ENCODE measurements at places on chromosomes 7 and 10.

DNA sequence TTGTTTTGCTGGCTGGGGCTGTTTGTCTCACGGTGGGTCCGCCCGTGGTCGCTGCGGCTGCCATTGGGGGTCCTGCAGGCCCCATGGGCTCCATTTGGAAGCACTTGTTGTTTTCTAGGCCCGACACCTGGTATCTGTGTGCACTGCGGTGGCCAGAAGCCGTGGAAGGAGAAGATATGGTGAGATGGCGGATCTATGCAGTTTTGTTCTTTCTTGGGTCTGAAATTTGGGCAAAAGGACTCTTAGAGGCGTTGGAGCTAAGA is 109.5 kb upstream of the SHH start:
- no peak for DNase-seq

DNA sequence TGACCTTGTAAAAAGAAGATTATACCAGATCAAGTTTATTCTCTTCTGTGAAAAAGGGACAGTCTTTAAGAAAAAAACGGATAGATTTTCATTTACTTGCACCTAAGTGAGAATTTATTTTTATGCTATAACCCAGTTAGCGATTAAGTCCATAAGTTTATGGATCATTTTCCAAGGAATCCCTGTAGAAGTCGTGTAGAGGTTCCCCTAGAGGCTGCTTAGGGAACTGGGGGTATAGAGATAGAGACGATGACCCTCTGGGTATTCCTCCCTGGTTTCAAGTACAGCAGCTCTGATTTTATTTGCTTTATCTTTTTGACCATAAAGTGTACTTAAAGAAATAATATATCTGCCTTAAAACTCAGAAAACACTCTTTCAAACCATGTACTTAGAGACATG is 648.4 kb upstream of the LRRTM3 start:
- no peak for DNase-seq

DNA sequence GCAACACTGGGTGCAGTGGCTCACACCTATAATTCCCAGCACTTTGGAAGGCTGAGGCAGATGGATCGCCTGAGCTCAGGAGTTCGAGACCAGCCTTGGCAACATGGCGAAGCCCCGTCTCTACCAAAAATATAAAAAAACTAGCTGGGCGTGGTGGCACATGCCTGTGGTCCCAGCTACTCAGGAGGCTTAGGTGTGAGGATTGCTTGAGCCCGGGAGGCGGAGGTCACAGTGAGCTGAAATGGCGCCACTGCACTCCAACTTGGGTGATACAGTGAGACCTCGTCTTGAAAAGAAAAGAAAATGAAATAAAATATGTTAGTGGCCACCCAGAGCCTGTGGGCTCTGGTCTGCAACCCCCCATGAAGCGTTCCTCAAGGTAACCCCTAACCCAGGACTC is 13.3 kb downstream of the ITPRIP start:
- DNase-seq = no peak

GRCh38 chr10:71714031-71714410 is 5.6 kb downstream of the C10orf105 start:
- no peak for DNase-seq

DNA sequence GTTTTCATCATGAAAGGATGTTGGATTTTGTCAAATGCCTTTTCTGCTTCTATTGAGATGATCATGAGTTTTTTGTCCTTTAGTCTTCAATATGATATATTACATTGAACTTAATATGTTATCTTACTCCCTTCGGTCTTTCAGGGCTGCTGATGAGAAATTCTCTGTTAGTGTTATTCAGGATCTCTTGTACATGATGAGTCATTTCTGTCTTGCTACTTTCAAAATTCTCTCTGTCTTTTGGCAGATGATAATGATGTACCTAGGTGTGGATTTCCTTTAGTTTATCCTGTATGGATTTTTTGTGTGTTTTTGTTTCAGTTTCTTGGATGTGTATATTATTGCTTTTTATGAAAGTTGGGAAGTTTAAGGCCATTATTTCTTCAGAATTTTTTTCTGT is 320.9 kb upstream of the NPSR1 start:
- DNase-seq = no peak

- DNase-seq = no peak
Observed at GRCh38 chr7:18639711-18640110, 144.2 kb downstream of the HDAC9 start.

- DNase-seq = no peak
Observed at GRCh38 chr7:65429642-65430343, 56.1 kb downstream of the ZNF92 start.

DNA sequence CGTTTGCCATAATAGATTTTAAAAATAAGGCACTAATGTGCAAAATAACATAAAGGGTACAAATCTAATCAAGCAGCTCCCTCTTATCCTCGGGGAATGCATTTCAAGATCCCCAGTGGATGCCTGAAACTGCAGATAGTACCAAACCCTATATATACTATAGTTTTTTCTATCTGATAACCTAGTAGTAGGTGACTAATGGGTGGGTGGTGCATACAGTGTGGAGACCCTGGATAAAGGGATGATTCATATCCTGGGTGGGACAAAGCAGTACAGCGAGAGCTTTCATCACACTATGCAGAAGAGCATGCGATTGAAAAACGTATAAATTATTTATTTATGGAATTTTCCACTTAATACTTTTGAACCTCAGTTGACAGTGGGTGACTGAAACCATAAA is 464.5 kb downstream of the GRID1 start:
- no peak for DNase-seq

DNA sequence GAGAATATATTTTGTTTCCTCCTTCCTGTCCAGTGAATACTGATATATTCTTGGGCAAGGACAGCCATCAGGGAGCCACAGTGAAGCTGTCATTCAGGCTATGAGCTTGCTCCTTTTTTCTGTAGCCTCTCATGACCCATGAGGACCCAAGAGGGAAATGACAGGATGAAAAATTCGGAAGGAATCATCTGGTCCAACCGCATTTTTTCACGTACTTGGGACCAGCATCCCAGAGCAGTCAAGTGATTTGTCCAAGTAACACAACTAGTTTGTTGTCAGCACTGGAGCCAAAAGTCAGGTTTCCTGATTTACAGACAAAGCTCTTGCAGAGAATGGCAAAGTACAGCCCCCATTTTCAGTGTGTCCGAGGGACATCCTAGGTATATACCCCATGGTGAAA is 47.2 kb upstream of the AGBL3 start:
- DNase-seq = no peak

DNA sequence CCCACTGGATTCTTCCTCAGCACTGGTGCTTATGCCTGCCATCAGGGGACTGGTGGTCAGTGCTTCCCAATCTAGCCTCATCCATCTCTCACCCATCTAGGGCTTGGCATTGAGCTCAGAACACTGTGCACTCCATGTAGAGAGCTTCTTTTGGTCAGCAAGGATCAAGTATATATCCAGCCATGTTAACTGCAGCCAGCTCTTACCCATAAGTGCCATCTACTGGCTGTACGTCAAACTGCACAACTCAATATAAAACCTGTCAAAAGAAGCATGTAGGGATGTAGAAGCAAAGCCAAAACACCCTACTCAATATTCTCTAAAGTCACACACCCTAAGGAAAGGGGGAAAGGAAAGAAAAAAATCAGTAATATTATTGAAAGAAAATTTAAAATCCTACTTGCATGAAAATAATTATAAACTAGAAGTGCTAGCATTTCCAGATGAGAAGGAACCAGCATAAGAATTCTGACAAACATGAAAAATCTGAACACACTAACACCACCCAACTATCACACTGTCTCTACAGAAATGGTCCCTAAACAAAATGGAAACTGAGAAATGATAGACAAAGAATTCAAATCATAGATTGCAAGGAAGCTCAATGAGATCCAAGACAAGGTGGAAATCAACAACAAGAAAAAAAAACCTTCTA is 531.1 kb upstream of the STEAP1 start:
- DNase-seq = no peak

- no peak for DNase-seq
Observed at GRCh38 chr7:90404777-90405176, 1.5 kb downstream of the CLDN12 start.

DNA sequence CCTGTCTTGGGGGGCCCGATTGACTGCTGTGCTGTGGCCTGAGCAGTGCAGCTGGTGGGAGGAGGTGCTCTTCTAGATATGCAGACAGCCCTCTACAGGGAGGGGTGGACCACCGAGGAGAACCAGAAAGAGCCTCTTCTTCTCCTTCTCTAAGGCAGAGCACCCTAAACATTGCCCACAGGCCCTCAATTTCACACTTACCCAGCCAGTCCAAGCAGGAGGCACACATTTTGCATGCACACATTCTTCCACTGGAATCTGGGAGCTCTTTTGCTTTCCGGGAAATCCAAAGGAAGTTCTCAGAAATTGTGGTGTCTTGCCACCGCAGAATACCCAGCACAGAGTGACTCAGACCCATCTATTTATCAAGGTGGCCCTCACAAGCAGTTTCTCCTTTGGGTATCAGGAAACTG is 45.8 kb downstream of the EEPD1 start:
- DNase-seq = no peak

DNA sequence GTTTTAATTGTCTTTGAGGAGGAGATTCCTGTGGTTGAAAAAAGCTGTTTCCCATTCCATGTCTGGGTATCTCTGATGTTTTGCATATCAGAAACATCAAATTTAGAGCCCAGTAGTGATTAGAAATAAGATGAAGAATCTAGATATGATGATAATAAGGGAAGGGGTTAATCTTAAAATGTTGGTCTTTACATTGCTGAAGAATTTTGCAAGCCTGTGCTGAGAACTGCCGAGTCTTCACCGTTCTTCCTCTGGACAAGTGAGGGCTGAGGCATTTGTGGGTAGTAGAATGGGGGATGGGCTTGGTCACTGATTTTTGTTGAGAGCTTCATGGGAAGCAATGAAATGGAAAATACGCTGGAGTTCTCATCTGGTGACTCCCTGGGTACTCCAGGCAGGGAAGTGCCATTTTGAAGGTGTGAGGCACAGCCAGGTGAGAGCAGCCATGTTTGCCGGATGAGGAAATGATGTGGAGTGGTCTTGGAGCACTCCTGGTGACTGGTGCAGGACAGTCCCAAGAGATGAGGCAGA is 10.2 kb downstream of the TCF7L2 start:
- DNase-seq = no peak

GRCh38 chr7:6182993-6183392 is 89.4 kb downstream of the CYTH3 start:
- no peak for DNase-seq

GRCh38 chr10:391305-391704 is 256.1 kb downstream of the ZMYND11 start:
- no peak for DNase-seq

DNA sequence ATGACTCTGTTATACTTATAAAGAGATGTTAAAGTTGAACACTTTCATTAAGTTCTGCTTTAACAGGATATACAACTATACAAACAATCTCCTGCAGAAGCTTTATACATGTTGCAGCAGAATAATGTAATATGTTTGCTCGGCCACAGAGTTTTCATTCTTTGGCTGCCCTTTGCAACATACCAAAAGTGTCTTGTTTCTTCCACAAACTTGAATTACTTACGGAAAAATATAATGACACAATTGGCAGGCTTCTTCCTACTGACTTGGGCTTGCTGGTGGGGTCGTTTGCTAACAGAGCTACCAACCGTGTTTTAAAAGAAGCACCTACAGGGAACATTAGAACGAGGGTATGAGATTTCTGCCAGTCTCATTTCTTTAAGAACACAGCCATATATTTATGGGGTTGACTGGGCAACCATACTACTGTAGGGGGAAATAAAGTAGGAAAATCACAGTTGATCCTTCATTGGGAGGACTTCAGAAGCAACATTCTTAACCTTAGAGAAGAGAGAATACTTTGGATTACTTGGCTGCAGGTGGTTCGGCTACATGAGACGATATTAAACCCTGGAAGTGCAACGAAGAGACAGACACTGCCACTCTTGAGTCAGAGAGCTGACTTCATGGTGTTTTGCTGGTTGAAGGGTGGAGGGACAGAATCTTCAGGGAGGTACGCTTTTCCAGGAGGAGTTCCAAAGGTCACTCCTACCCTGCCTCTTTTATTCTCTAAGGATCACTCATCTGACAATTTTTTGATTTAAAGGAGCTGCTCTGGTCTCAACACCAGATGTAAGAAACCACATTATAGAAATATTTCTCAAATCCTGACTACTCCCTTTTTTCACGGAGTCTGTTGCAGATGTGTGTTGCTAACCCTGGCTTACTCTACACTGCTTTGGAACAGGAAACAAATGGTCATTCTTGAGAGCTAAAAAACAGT is 123.9 kb downstream of the SEMA3C start:
- DNase-seq = no peak

GRCh38 chr7:117605712-117606111 is 125.9 kb downstream of the CFTR start:
- no peak for DNase-seq

DNA sequence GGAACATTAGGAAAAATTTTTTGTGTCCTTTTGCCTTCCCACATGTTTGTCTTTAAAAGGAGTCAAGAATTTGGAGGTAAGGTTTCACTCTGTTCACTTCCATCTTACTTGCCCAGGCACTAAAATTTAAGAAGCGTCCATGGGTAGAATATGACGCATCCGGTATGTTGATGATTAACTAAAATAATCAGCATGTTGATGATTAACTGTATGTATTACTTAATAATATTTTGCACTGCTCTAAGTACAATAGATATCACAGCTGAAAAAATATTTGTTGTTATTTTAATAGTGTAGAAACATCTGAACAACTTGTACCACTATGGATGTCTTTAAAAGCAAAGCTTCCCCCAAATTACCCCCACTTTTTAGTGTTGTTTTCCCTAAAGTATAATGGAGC is 11.5 kb downstream of the ANKRD22 start:
- no peak for DNase-seq

- no peak for DNase-seq
Observed at GRCh38 chr10:86313621-86314041, 53.0 kb downstream of the GRID1 start.

GRCh38 chr10:54064215-54064614 is 736.8 kb downstream of the PCDH15 start:
- no peak for DNase-seq

DNA sequence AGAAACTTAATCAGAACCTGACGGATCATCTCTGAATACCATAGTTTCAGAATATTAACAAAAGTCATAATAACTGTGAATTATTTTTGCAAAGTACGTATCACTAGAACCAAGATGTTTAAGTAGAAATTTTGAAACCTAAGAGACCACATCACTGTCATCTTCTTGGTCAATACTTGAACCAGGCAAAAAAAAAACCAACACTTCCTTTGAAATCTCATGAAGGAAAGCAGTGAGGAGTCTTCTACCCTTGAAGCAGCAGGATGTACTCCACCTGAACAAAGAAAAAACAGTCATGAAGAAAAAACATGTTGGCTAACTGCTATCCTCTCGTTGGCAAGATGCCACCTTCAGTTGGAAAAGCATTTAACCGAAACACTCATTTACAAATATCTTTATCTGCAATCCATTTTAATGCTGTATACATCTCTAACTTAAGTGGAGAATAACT is 82.4 kb downstream of the SRPK2 start:
- DNase-seq = no peak
